ENCODE measurements at places on chromosomes 2 and 18.

DNA sequence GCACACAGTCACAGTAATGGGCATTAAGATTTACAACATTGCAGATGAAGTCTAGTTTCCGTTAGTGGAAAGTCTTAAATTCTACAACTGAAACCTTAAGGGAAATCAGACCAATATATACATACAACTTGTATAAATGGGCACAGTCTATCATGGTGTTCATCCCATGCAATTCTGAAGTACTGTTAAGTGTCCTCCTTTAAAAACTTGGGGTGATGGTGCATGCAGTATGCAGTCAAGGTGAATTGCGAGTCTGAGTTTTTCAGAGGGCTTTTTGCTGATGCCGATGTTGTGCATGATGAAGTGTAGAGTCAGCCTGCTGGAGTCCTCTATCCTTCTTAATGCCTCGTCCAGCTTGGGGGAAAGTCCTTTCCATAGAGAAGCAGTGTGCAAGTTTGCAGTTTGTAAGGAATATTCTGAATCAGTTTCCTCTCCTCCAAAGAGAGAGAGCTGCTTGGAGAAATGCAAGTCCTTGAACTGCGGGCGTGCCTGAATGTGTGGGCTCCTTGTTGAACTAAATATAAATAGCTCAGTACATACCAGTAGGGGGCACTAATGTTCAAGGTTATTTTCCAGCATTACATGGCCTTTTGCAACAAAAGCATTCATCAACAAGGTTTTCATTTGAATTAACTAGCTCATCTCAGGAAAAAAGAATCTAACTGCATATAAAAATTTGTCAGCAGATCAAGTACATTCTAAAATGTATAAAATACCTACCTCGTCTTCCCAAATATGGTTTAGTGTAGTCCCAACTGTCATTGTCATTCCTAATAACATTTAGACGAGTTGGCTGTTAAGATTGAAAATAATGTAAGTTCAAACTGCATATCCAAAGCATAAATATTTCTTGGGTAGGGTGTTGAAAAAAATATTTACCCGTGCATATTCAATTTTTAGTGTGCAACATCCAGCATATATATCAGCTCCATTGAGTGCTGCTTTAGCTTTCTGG, 21.3 kb downstream of the HNRNPLL start:
- peak; percentile 85 for DNase-seq

- no peak for DNase-seq
Observed at GRCh38 chr2:98514096-98514639, 69.5 kb downstream of the INPP4A start.

DNA sequence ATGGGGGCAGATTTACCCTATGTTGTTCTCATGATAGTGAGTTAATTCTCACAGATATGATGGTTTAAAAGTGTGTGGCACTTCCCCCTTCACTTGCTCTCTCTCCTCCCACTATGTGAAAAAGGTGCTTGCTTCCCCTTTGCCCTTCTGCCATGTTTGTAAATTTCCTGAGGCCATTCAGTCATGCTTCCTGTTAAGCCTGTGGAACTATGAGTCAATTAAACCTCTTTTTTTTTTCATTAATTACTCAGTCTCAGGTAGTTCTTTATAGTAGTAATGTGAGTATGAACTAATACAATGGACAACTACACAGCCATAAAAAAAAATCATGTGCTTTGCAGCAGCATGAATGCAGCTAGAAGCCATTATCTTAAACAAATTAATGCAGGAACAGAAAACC, 118.5 kb downstream of the CALCRL start:
- no peak for DNase-seq

GRCh38 chr2:170607171-170607570, 108.0 kb upstream of the SP5 start:
- DNase-seq = no peak

DNA sequence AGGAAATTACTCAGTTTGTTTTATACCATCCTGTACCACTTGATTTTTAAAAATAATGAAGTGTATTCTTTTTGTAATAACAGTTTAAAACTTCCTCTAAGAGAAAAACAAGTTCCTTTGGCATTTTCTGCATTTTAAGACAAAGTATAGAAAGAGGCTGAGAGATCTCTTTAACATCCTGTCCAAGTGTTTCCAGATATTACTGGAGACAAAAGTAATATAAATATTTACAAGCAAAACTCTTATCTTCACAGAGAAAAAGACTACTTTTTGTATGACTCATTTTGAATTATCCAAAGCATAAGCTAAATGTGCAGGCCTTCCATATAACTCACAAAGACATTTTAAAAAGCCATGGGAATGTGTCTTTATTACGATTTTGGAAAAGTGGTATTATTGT, 221.1 kb downstream of the RDH14 start:
- DNase-seq = no peak

- no peak for DNase-seq
Observed at GRCh38 chr18:35038881-35039491, 2.2 kb upstream of the MAPRE2 start.

GRCh38 chr2:222332116-222332515, 33.3 kb upstream of the PAX3 start:
- no peak for DNase-seq

DNA sequence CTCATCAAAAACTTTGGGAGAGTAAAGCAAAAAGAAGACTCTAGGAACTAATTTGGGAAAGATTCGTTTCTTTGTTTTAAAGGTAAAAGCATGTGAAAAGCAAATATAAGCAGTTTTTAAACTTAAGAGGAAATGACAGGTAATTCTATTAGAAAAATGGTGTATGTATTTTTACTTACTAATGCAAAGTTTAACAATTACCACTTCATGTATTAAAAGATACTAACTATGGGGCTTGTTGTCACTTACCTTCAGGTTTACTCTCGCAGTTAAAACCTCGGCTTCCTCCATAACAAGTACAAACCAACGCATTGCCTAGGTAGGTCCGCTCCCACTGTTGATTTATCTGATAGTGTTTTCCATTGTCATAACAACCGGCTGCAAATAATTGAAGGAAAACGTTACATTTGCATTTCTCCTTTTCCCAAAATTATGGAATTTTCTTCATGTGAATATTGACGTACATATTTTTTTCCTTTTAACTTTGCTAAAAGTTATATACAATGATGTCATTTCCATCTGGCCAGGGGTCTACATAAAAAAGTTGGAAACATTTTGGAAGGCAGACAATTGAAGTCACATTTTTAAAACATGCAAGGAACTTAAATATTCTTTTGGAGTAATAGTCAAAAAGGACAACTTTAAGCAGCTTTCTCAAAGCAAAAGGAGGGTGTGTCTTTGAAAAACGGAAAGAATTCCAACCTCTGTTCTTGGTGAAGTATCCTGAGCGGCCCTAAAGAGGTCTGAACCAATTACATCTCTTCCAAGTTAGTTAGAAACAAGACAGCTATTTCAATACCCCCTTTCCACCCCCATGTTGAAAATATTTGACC, 1.2 kb downstream of the FN1 start:
- no peak for DNase-seq

DNA sequence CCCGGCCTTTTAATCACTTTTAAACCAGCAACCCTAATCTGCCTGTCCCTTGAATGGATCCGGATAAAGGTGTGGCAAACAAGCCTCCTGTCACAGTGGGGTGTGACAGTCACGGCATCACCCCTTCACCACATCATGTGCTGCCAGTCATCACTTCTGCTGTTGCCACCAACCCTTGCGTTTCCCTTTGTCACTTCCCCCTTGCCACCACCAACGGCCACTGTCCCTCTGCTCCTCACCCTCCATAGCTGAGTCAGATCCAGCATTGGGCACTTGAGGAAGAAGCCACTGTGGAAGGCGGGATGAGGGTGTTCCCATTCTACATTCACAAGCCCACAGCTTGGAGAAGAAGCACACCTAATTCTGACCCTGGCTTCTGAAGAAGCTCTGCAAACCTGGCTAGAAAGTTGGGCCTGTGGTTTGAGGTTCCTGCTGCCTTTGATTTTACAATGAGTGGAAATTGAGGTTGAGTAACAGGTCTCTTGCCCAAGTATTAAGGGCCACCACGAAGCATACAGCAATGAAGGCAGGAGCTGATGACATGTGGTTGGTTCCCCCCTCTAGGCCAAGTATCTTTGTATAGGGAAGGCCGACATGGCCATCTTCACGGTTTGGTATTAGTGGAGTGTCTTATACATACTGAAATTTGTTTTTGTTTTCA, 22.9 kb upstream of the DARS1 start:
- no peak for DNase-seq

DNA sequence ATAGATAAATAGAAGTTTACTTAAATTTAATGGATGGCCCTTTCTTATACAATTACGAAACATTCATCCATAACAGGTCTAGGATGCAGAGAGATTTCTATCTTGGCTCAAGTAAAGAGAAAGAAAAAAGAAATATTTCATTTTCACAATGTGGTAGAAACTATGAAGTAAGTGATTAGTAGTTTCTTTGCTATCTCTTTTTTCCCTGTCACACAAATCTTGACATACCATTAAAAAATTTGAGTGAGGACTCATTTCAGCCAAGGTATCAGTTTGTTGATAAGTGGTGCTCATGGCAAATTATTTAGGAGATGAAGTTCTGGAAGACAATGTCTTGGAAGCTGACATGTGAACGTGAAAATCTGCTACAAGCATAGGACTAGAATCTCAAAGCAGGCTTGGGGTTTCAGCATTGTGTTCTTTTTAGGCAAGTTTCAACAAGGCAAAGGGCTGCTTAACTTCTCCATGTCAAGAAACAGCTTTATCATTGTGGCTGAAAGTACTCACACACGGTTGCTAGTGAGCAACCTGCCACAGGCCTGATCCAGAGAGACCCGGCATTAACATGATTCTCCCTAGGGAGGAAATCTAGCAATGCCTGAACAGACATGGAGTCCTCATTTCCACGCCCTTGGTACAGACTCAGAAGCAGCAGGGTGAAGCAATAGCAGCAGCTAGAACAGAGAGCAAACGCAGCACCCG, 414.6 kb downstream of the DLGAP1 start:
- DNase-seq = no peak

GRCh38 chr2:80527119-80527518, 222.6 kb upstream of the LRRTM1 start:
- no peak for DNase-seq

- DNase-seq = no peak
Observed at GRCh38 chr2:184562532-184562931, 35.8 kb upstream of the ZNF804A start.

DNA sequence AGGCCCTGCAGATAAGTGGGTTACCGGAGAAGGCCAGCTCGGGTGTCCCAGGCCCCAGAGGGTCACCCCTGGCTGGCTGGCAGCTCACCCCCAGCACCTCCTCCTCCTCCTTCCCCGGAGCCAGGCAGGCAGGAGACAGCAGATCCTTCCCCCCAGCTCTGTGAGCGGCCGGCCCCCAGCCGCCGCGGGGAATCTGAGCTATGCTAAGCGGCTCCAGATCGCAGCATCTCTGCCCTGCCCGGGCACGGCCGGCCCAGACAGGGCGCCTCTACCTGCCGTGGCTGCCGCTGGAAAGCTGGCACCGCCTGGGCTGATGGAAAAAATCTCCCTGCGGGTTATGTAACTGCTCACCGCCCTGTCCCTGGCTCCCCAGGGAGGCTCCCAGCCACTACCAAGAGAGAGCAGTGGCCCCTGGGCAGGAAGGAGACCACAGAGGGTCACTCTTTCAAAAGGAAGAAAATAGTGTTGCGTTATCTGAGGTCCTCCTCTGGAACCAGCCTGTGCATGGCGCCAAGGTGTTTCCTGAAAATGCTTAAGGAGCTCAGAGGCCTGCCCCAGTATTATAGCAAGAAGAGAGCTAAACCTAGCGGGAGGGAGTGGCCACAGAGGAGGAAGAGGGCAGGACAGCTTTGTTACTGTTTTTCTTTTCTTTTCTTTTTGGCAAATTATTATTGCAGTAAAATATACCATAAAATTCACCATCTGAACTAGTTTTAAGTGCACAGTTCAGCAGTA, 179.0 kb downstream of the SMAD7 start:
- DNase-seq = no peak

DNA sequence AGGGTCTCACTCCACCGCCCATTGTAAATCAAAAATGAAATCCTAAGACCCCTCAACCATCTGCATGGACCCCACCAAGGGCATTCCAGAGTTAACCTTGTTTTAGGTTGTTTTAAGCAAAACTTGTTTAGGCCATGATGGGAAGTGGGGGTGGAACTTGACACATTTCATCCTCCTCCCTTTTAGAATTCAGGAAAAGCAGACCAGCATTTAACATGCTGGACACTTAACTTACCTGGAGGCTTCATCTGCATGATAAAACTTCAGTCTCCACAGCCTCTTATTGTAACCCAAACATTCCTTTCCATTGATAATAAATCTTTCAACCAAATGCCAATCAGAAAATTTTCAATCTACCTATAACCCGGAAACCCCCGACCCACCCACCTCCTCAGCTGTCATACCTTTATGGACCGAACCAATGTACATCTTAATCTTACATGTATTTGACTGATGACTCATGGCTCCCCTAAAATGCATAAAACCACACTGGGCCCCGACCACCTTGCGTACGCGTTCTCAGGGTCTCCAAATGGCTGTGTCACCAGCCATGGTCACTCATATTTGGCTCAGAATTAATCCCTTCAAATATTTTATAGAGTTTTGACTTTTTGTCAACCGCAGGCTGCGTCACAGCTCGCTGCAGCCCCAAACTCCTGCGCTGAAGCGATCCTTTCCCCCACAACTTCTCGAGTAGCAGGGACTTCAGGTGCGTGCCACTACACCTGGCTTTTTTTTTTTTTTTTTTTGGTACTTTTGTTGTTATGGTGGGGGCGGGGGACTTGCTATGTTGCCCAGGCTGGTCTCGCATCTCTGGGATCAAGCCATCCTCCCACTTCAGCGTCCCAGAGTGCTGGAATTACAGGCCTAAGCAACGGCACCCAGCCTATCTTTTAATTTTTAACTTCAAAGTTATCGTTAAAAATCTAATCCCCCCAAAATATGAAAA, 917 bp downstream of the MPPE1 start:
- peak; percentile 43 for DNase-seq

- no peak for DNase-seq
Observed at GRCh38 chr2:104870100-104870975, 16.4 kb downstream of the POU3F3 start.

DNA sequence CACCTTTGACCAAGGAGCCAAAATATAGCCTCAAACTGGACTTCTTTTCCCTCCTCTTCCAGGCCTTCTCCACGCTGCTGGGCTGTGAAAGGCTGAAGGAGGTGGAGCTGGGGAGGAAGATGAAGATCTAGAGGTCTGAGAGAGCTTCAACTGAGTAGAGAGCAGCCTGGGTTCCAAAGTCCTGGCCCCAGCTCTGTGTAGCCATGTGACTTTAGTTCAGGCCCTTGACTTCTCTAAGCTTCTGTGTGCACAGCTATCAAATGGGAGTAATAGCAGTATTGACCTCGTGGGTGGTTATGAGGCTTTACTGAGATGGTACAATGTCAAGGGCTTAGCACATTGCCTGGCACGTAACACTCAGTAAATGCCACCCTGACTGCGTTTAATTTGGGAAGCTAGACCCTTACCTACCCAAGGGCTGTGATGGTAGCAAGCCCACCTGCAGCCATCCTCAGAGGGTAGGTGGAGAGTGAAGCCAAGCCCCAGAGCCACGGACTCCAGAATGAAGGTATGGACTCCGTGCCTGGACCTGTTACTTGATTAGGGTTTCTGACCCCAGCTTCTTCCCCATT, 38.4 kb downstream of the SERTAD2 start:
- DNase-seq = no peak

DNA sequence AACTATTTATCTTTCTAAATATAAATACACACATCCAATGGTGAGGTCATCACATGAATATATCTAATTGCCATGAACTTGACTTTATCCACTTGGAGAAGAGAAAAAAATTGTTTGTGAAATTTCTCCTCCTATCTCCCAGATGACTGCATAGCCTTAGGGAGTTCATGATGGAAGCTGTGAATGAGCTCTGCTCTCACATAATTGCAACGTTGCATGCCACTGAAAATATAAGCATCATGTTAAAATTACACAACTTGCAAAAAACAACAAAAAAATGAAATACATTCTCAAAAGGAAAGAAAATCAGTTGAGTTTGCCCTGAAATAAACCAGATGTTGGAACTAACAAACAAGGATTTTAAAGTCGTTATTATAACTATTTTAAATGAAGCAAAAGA, 50.6 kb upstream of the OSR1 start:
- DNase-seq = peak; percentile 16

All from NCI-H1417 (cell line).